ENCODE measurements at places on chromosomes 2 and 18.

DNA sequence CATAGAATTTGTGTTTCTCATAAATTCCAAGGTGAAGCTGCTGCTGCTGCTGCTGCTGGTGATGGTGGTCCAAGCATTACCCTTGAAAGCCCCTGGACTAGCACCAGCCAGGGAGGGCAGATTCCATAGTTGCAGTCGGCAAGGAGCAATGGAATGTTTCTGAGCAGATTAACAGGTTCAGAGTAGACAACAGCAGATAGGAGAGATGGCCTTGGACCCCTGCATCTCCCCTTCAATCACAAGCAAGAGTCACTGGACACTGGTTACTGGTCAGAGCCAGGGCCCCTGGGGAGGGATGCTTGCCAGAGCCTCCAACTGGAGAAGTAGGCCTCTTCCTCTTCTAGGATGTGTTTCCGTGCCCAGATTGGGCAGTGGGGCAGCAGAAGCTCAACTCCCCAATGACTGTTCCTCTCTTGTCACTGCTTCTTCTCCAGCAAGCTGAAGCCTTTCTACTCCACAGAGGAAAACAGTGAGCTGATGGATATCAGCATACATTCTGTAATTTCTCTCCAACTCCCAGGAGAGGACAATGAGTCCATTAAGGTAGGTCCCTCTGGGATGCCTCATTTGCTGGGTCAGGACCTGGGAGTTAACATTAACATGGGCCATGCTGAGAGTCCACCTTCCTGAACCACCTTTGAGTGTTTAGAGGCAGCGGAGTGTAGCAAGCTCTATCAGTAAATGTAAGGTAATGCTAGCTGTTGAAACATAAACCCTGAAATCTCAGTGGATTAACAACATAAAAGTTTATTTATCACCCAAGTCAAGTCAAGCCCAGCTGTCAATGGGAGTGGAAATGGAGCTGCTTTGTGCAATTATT lies 35.3 kb downstream of the MROH2A start:
- no peak for DNase-seq

DNA sequence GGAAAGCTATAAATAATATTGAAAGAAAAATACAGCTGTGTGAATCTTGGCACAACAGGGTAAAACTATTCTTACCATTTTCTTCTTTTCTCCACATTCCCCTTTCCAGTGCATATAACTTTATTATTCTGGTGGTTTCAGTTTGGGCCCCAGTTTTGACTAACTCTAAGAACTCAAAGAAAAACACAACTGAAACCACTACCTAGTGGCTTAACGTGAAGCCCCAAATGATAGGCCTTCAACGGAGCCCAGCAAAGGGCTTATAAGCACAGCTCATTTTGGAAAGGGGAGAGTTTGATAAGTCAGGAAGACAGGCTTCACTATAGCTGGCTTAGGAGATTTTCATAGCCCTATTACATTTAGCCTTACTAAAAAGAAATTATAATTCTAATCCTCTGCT lies 62.4 kb downstream of the PPP1R1C start:
- DNase-seq: no peak

GRCh38 chr2:183474912-183475695 lies 350.9 kb downstream of the NUP35 start:
- no peak for DNase-seq

DNA sequence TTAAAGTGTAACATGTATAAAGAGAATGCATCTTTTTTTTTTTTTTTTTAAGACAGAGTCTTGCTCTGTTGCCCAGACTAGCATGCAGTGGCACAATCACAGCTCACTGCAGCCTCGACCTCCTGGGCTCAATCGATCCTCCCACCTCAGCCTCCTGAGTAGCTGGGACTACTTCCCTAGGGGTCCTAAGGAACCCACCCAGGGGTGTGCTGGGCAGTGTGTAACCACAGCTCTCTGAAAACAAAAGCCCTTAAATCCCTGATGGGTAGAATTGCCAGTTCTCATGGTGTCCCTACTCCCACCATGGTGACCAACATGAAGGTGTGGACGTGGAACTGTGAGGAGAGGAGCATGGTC lies 105.6 kb upstream of the ST3GAL5 start:
- no peak for DNase-seq

- no peak for DNase-seq
Observed at GRCh38 chr2:26900831-26901321, 52.9 kb downstream of the DPYSL5 start.

- no peak for DNase-seq
Observed at GRCh38 chr2:238875471-238876231, 27.8 kb downstream of the TWIST2 start.

- no peak for DNase-seq
Observed at GRCh38 chr2:189608170-189608569, 27.6 kb upstream of the SLC40A1 start.

DNA sequence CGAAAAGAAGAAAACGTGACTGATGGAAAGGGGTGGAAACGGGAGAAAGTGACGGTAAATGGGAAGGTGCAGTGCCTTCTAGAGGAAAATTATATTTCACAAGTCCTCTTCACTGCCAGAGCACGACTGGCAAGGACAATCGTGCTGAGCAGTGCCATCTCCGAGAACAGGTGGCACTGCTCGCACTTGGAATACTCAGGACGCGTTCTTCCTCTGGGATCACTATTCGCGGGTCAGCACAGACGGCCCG lies 364 bp downstream of the STAT1 start:
- no peak for DNase-seq

- DNase-seq: no peak
Observed at GRCh38 chr2:196276421-196276820, 105.0 kb upstream of the STK17B start.

- no peak for DNase-seq
Observed at GRCh38 chr2:171317492-171318125, 116.2 kb downstream of the METTL8 start.
